ENCODE measurements at places on chromosomes 13 and 19. TPM values are rescaled to one million over a fixed set of nuclear protein-coding genes. Genes with fewer than 3 reads are reported as not detected.
A peak's percentile ranks its signal among the peaks of the same experiment; 100 is the strongest.

- no peaks in the 10 kb centered on the region for H3K27me3 ChIP-seq
- peaks cover 8% of the 10 kb centered on the region for H3K4me1 ChIP-seq
- no peak overlapping the region for H3K4me3 ChIP-seq
- no peak for DNase-seq
These were observed 26.8 kb downstream of the CERS1 start for GRCh38 chr19:18869023-18869618.

DNA sequence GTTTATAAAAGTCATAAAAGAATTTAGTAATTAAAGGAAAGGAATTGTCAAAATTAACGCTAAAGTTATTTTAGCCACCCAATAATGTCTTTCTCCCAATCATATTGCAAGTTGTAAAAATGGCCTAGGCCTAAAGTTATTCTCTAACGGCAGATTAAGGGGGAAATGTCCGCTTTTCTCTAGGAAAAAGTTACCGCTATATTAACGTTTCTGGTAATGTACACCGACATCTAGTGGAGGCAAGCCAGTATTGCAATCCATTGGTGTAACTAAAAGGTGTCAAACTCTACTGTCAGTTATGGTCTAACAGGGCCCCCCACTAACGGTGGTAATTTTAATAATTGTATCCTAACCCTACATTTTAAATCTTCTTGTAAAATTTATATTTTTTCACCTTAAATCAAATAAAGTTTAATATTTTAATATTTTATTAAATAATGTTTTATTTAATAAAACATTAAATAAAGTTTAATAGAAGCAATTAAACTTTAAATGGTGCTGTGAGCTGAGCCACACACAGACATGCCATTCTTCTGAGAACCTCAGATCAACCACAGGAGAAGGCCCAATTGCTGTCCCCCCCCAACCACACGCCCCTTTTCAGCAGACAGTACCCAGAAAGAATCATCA is 35.9 kb upstream of the ZSCAN5A start:
- peak; percentile 52 for DNase-seq
- H3K27ac ChIP-seq = no peak overlapping the region
- H3K27me3 ChIP-seq = no peaks in the 10 kb centered on the region
- H3K4me3 ChIP-seq = no peak overlapping the region
- H3K36me3 ChIP-seq = no peaks in the 10 kb centered on the region
- H3K4me1 ChIP-seq = peaks cover 23% of the 10 kb centered on the region

DNA sequence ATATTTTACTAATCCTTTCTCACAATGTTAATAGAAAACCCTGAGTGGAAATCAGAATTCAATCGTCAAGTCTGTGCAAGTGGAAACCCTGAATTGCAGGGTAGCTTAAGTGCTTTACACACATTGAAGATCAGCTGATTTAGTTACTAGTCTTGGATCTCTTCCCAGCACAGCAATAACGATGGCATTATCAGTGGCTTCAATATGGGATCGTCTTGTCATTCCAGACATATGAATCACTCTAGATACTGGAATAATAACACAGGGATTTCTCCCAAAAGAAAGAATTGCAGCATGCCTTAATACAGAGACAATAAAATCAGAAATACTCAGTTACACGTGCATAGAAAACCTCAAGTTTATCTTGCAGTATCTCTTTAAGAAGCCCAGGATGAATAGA is 12.6 kb upstream of the METTL21C start:
- no peak overlapping the region for H3K4me3 ChIP-seq
- no peak overlapping the region for H3K27ac ChIP-seq
- no peak for DNase-seq
- no peaks in the 10 kb centered on the region for H3K36me3 ChIP-seq

Gene KLK2
- total RNA-seq = 0.74 TPM

GRCh38 chr19:34236035-34236987 is 18.0 kb upstream of the GARRE1 start:
- no peak overlapping the region for H3K27ac ChIP-seq
- peaks cover 1% of the 10 kb centered on the region for H3K4me1 ChIP-seq
- H3K4me3 ChIP-seq = no peak overlapping the region
- H3K27me3 ChIP-seq = no peaks in the 10 kb centered on the region
- DNase-seq = no peak

Gene NTF4
- not detected for total RNA-seq

Gene TIMM13
- 235 TPM for total RNA-seq

GRCh38 chr13:101893021-101893420 is 440.5 kb downstream of the ITGBL1 start:
- H3K27me3 ChIP-seq = no peaks in the 10 kb centered on the region
- DNase-seq = no peak
- no peaks in the 10 kb centered on the region for H3K36me3 ChIP-seq
- H3K4me1 ChIP-seq = no peaks in the 10 kb centered on the region
- no peak overlapping the region for H3K4me3 ChIP-seq
- no peak overlapping the region for H3K27ac ChIP-seq

- no peak overlapping the region for H3K4me3 ChIP-seq
- H3K27me3 ChIP-seq = no peaks in the 10 kb centered on the region
- H3K36me3 ChIP-seq = no peaks in the 10 kb centered on the region
These were observed 13.3 kb downstream of the TNFRSF19 start for GRCh38 chr13:23583491-23583890.

Gene SSC5D
- 0.71 TPM for total RNA-seq
